ENCODE measurements at places on chromosomes 3 and 15.
A peak's percentile ranks its signal among the peaks of the same experiment; 100 is the strongest.

GRCh38 chr3:132079147-132079546 lies 44.3 kb upstream of the CPNE4 start:
- DNase-seq, result no peak

DNA sequence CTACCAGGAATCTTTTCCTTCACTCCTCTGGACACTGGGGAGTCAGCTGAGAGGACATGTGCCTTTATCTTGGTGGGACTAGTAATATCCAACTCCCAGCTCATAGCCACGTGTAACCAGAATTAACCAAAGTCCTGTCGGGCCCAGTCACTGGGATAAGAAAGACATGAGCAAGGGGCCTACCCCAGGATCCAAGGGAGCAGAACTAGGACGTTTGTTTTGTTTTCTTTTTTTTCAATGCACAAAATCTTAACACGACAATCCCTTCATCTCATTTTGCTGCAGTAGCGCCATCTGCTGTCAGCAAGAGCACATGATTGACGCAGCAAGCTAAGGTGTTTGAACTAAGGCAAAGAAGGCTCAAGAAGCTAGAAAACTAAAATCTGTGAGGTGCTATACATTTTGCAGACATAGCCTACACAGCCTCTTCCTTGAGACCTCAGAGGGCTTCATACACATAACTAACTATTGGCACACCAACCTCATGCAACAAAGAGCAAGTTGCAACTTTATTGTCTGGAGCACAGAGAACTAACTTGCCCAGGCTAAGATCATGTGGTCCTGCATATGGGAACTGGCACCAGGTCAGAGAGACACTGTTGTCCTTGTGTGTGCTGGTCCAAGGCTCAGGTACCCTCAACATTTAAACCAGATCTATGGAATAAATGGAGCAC lies 43.6 kb downstream of the RLBP1 start:
- DNase-seq, result peak; percentile 66

DNA sequence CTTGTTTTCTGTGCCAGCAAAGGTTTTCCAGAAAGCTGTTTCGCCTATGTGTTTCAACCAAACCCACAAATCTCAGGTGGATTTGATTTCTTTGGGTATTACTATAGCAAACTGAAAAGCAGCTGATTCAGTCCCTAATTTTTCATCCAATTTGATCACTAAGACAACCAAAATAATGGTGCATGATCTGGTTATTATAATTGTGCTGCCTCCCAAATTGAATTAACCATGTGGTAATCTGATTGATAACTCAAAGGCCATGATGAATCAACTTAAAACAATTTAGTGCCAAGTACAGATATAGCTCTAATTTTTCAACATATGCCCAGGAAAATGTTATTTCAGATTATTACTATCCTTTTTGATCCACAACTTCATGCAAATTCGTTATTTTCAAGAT lies 30.6 kb downstream of the PRTG start:
- DNase-seq, result no peak

GRCh38 chr3:196186651-196187573 lies 24.3 kb downstream of the ZDHHC19 start:
- DNase-seq, result peak; percentile 71

DNA sequence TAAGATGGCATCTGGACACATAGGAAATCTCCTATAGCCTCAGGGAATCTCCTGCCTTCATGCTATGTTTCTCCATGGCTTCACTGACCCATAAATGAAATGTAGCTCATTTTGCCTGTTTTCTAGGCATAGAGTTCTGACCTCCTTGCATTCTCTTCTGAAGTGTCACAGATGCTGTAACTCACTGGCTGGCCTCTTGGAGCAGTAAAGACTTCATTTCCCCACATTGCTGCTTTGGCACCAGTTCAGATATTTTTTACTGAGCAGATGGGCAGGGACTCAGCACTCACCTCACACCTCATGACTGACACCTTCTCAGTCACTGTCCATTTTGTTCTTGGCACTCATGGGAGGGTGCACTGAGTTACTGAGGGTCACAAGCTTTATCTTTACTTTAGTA lies 286.7 kb upstream of the TGFBR2 start:
- no peak for DNase-seq

DNA sequence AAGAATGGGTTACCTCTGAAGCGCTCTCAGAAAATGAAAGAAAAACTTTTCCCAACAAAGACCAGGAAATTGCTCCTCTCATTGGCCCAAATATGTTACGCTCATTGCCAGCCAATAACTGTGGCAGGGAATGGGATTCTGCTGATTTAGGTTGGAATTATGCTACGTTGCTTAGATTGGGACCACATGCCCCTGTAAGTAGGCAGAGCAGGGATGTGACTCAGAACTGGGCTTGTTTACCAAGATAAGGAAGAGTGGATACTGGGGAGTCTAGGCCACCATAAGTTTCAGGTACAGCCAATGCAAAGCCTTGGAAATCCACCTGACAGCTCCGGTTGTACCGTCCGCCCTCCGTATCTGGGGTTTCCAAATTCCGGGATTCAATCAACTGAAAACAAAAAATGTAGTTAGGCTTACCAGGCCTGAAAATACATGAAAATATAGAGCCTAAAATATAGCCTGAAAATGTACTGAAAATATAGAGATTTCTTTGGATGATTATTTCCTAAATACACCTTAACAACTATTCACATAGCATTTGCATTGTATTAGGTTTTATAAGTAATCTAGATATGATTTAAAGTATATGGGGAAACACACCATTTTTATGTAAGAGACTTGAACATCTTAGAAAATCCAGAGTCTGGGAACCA lies 1.5 kb upstream of the TCF12 start:
- DNase-seq, result no peak

GRCh38 chr3:31704591-31705179 lies 172.0 kb downstream of the STT3B start:
- DNase-seq, result no peak

- DNase-seq, result no peak
Measured at GRCh38 chr3:12750658-12751071, 8.4 kb downstream of the TMEM40 start.

DNA sequence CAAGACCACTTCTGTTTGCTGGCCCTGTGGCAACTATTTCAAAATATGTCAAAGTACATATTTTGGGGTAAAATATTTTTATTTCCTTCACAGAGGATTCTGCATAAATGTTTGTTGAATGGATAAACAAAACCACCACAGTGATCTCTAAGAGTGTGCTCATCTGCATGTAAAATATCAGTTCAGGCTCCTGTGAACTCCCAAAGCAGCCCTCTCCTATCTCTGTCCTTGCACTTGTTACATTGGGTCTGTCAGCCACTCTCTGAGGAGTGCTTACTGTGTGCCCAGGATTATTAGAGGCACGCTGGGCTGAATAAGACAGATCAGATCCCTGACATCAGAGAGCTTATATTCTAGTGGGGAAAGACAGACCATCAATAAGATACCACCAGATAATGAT lies 27.1 kb downstream of the IQCH start:
- no peak for DNase-seq

GRCh38 chr3:146180376-146180775 lies 19.4 kb upstream of the PLOD2 start:
- DNase-seq, result no peak

DNA sequence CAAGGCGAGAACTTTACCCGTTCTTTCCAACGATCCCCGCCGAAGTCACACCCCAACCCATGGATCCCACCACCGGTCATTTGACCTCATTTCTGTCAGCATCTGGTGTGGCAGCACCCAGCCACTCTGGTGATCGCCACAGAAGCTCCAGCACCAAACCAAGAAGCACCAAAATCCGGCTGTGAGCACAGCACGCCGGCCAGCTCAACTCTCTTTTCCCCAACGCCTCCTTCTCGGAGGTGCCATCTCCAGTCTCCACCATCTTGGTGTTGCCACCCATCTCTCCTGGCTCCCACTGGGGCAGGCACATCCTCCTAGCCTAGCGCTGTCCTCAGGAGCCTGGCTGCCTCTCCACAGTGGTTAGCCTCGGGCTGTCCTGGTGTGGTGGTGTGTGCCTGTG lies 6.5 kb downstream of the MUC4 start:
- DNase-seq, result no peak

DNA sequence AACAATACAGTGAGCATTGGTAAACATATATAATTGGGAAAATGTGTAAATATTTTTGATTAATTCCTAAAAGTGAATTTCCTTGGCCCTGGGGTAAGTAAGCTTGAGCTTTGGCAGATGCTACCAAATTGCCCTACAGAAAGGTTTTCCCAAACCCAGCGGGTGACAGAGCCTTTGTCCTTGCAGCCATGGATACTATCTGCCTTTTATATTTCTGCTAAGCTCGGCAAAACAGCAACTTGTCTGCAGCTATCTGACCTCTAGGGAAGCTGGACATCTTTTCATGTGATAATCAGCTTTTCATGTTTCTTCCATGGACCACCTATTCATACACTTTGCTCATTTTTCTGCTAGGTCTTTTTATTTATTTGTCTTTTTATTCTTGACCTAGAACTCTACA lies 64.7 kb upstream of the SEC22A start:
- no peak for DNase-seq

- no peak for DNase-seq
Measured at GRCh38 chr3:30858894-30859389, 35.5 kb downstream of the GADL1 start.

GRCh38 chr3:3170998-3171397 lies 8.5 kb downstream of the CRBN start:
- DNase-seq, result no peak
